ENCODE measurements at places on chromosomes 16 and 17. TPM values are rescaled to one million over a fixed set of nuclear protein-coding genes. Genes with fewer than 3 reads are reported as not detected.

DNA sequence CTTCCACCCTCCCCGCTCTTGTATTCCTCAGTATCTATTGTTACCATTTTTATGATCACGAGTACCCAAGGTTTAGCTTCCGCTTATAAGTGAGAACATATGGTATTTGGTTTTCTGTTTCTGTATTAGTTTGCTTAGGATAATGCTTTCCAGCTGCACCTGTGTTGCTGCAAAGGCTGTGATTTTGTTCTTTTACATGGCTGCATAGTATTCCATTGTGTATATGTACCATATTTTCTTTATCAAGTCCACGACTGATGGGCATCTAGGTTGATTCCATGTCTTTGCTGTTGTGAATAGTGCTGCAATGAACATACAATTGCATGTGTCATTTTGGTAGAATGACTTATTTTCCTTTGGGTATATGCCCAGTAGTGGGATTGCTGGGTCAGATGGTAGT is 79.7 kb upstream of the EFCAB3 start:
- DNase-seq: no peak

DNA sequence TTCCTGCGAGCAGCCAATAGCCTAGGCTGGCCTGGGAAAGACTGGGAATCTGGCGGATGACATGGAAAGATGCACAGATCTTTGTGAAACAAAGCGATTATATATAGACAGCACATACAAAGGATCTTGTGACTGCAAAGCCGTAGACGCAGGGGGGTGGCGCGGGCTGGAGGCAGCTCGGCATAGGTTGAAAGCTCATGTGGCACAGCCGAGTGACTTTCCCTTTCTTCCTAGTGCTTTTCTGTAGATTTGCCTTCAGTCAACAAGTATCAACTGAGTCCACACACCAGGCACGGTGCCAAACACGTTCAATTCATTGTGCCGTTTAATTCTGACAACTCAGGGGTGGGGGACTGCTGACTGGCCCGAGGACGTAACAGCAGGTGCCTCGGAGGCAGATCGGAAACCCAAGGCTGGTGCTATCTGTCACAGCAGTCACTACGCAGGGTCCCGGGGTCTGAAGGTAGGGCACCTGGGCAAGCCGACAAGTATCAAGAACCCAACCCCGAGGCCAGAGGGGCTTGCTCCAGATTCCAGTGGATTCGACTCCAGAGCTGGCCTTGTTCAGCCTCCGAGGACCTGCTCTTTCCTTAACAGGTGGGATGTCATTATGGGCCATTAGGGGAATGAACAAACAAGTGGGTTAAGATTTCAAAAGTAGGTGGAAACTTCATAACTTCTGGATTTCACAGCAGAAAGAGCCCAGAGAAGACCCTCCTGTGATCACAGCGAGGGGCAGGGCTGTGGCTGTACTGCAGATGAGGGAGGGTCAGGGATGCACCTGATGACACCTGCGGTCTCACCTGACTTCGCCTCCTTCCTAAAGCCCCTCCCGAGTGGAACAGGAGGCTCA is 5.9 kb downstream of the PAM16 start:
- no peak for DNase-seq

The NFAT5 gene
- 36.5 TPM for polyA plus RNA-seq

- DNase-seq: no peak
Observed at GRCh38 chr17:74199306-74200092, 4.0 kb upstream of the RPL38 start.

The CTRB2 gene
- polyA plus RNA-seq: not detected

GRCh38 chr17:50307654-50308053 is 33.4 kb downstream of the TMEM92 start:
- no peak for DNase-seq

The CHST4 gene
- 0.29 TPM for polyA plus RNA-seq

DNA sequence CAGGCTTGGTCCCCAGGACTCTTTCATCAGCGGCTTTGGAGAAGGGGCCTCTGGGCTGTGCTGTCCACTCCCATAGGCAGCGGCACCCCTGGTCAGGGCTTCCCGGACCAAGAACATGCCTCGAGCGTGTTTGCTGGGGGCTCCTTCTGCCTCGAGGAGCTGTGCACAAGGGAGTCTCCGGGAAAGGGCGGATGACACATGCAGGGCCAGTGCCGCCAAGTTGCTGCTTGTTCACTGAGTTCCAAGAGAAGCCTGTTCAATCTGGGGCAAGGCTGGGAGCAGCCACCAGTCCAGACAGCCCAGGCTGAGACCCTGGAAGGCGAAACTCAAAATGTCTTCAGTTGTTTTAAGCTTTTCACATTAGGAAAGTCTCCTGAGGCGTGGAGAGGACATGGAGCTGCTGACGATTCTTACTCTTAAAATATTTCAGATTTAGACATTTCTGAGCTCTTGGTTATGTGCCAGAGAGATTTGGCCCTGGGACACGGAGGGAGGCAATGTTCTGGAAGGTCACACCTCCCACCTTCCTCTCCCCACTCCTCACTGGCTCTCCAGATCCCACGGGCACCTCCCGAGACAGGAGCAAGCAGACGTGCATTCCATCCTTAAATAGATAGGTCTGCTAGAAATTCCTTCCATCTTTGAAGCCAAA is 84.5 kb upstream of the ZNF469 start:
- no peak for DNase-seq

The SPN gene
- 2.5 TPM for polyA plus RNA-seq

- no peak for DNase-seq
Observed at GRCh38 chr17:81961521-81962498, 823 bp upstream of the NOTUM start.

The MYH13 gene
- 0.19 TPM for polyA plus RNA-seq

- DNase-seq: no peak
Observed at GRCh38 chr16:866252-866896, 65.8 kb upstream of the GNG13 start.

DNA sequence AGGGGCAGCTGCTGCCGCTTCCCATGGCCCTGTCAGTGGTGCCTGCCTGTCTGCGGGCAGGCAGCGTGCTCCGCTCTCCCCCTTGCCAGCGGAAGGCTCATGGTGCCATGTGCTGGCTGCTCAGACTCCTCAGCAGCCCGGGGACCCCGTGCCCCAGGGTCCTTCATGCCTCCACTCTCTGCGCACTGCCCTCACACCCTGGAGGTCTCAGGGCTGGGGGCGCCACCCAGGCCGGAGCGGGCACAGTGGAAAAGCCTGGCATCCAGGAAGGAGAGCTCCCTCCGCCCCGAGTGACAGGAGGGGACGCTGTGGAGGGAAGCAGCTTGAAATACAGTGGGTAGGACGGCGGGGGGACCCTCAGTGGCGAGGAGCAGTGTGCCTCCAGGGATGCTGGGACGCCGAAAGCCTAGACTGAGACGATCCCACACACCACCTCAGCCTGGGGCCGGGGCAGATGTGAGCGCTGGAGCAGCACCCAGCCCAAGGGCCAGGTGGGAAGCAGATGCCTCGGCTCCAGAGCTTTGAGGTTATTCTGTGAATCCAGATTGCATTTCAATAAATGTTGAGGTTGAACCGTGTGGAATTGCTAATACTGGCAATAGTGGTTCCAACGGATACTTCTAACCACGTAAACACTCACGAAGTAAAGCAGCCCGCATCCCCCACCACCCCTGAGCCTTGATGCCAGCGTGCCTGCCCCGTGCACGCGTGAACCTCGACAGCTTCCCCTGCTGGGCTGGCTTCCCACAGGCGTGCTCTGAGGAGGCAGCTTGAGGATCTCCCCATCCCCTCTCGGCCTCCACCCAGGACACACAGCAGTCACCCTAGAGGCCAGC is 6.5 kb downstream of the TMEM204 start:
- no peak for DNase-seq

The PRDM7 gene
- 0.53 TPM for polyA plus RNA-seq

Data from renal cortex interstitium (tissue), 15 donors.